ENCODE measurements at places on chromosomes 13 and 19.

- no peak for DNase-seq
These were observed 1162.3 kb downstream of the SLITRK1 start for GRCh38 chr13:82719987-82720386.

GRCh38 chr13:51742031-51742430, 61.9 kb downstream of the DHRS12 start:
- no peak for DNase-seq

DNA sequence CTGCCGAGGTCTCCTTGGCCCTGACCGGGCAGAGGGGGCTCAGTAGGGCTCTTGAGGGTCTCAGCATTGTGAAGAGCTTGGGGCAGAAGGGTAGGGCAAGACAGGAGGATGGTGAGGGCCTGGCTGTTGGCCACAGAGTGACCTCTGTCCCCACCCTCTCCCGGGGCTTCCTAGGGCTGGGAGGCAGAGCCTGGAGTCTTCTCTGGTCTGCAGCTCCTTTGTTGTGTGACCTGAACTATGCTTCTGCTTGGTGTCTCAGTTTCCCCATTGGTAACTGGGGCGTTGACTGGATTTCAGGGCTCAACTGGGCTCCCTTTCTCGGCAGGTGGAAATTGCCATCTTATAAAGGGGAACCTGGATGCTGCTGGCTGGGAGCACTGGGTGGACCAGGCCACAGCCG, 30.1 kb upstream of the PEPD start:
- no peak for DNase-seq

DNA sequence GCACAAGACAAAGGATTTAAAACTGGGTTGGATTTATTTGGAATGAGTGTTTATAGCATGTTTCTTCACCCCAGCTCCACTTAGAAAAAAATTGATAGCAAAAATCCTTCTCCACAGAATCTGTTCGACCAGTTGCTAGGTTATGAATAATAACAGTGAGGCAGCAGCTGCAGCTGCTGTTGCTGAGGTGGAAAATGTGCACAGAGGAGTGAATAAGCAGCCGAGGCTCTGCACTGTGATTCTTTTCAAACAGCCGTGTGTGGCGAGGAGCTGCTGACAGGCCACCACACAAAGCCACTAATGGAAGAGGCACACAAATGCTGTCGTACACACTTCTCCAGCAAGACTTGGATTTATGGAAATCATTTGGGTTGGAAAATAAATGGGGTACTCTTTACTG, 6.4 kb upstream of the RASL11A start:
- DNase-seq: no peak

- DNase-seq: no peak
These were observed 967 bp upstream of the TPT1 start for GRCh38 chr13:45341799-45342500.

- DNase-seq: no peak
These were observed 47.1 kb upstream of the MRI1 start for GRCh38 chr19:13717194-13717643.

DNA sequence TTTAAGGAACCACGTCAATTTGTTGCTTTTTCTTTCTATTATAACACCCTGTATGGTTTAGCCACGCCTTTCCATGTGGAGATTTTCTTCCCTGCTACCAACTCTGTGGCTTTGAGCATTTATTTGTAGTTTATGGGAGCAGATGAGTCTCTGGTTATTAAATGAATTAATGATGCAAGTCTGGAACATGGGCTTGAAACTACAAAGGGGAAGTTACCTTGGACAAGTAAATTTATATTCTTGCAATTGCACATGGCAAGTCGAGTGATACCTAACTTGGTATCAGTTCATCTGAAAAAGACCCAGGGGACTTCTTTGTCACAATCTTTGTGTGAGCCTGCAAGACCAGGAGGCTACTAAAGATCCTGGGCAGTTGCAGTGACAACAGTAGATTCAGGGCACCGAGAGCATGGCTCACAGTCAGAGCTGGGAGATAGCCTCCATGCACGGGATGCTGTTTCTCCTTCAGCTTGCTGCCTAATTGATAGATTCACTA, 24.4 kb downstream of the B3GLCT start:
- no peak for DNase-seq

DNA sequence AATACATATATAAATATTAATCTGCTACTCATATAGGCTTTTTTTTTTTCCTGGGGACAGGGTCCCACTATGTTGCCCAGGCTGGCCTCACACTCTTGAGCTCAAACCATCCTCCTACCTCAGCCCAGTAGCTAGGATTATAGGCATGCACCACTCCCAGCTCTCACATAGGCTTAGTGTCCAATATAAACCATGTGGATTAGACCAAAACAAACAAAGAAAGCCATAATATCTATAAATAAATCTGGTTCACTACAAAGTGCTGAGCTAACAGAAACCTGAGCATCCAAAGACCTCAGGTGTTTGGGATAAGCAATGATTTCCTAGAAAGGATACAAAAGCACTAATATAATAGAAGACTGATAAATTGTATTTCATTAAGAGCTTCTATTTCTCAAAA, 26.0 kb downstream of the TBC1D4 start:
- no peak for DNase-seq

DNA sequence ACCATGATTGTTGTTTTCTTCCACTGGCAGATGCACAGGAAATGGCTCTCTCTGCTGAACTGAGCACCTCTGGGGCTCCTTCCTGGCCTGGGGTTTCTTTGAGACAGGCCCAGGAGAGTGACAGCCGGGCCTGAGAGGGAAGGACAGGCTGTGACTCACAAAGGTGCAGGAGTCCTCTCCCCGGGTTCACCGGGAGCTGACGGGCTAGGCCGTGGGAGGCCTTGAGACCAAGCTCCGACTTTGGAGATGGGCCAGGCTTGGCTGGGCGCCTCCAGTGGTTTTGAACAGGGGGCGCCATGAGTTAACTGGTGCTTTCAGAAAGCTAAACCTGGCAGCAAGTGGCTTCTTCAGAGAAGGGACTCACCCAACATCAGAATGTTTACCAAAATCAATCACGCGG, 143.4 kb downstream of the URI1 start:
- no peak for DNase-seq

- no peak for DNase-seq
These were observed 122.9 kb upstream of the ZNF507 start for GRCh38 chr19:32222556-32222955.

DNA sequence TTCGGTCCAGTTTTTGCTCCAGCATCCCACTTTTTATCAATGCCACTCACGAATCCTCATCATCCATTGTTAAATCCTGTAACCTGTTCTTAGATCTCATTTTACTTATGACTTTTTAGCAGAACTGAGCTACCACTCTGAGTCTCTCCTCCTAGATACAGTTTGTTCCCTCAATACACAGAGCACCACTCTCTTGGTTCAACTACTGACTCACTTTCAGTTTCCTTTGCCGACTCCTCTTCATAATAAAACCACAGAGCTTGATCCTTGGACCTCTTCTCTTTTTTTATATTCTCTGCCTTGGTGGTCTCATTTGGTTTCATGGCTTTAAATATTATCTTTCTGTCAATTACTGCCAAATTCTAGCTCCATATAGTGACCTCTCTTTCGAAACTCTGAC, 150.3 kb downstream of the SLITRK5 start:
- no peak for DNase-seq

DNA sequence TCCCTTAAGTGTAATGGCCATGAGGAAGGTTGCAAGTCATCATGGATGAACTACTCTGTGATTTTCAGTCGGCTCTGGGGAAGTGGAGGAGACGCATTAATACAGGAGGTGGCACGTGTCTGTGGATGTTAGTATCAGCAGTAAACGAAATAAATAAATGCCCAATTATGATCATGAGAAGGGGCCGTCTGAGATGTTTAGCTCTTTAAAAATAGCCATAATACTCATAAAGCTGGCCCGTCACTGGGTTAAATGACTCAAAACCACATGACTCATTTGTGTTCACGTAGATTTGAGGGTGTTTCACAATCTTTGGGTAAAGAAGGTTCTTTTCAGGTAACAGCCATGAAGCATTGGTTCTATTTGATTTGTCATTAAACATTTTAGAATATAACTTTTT, 620.6 kb downstream of the GPC6 start:
- no peak for DNase-seq

- no peak for DNase-seq
These were observed 305.1 kb upstream of the SLC10A2 start for GRCh38 chr13:103371271-103371670.

All from GOT3 (cell line).